ENCODE measurements at places on chromosomes 11 and 22.

GRCh38 chr22:22085702-22086500, 103.3 kb upstream of the TOP3B start:
- DNase-seq = no peak

- no peak for DNase-seq
Observed at GRCh38 chr11:77698896-77699295, 61.3 kb upstream of the CLNS1A start.

GRCh38 chr22:33823552-33823951, 96.7 kb downstream of the LARGE1 start:
- no peak for DNase-seq

DNA sequence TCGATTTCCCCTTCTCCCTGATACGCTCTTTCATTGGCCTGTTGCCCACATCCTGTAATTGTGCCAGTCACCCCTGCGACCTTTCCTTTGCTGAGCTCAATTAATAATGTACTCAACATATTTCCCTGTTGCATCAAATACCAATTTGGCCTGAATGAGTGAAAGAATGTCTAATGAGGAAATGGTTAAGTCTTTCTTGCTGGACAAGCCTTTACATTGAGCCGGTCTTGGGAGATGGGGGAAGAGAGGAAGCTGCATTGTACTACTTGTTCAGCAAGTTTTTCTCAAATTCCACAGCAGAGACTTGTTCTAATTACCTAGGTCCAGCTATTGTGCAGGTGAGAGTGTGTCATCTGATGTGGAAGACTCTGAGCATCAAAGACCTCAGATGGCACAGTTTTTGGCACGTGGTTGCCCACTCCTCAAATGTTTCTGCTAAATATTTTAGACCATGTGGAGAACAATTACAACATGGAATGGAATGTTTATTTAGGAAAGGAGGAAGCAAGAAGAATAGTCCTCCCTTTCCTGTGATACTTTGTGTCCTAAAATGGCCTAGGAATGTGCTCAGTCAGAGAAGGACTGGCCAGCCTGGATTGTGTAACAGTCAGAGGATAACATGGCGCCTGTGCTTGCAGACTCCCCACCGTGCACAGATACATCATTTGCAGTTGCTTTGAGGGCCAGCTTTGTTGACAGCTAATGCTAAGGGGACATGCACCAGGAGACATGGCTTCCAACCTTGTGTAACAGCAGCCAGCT, 129.5 kb upstream of the E2F8 start:
- DNase-seq = no peak

DNA sequence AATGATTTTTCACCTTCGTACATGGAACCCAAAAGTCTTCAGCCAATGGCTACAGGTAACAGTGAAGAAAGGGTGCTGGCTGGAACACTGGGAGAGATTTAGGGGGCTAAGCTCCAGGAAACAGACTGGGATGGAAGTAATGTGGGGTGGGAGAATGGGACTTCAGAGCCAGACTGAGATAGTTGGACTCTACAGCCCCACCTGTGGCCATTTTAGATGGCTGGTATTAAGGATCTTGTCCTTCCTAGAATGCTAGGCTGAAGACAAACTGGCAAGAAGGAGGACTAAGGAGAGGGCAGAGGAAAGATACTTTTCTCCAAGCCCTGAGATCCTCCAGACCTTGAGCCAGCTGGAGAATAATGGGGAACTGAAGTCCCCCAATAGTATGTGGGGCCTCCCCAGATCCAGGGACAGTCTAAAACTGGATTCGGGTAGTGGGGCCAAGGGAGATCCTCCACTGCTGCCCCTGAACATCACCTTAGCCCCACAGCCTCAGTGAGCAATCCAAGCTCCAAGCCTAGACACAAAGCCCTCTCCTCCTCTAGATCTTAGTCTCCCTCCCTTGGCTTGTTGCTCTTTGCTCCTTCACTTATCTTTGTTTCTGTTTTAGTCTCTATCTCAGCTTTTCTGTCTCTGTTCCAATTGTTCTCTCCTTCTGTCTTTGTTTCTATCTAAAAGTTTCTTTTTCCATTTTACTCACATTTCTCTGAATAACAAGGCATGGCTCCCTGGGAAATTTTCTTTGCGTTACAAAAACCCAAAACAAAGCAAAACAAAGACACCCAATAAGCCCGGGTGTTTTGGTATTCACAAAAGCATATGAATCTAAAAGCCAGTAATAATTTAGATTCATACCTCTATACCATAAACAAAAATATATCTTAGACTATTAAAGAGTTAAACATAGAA, 16.2 kb upstream of the RRAS2 start:
- DNase-seq = no peak

- DNase-seq = no peak
Observed at GRCh38 chr22:46749682-46750529, 11.9 kb upstream of the CERK start.

DNA sequence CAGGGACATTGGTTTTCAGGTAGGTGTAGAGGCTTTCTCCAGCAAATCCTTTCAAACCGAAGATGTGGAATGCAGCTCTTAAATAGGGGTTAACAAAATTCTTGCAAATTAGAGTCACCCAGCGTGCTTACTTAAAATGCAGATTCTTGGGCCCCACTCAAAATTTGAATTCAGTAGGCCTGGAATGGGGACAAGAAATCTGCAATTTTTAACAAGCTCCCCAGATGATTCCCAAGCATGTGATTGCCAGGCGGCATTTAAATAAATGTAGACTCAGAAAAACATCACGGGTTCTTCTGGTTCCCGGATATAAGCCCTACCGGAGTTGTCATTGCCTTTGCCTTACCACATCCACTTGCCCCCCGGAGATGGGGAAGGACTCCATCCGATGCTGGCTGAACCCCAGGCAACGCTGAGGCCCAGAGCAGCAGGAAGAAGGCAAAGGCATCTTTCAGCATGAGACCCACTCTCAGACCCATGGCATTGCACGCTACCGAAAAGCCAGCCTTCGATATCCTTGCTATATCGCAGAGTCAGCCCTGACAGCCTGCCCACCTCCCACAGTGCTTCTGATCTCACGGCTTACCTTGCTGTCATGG, 134.2 kb downstream of the DSCAML1 start:
- DNase-seq = no peak

DNA sequence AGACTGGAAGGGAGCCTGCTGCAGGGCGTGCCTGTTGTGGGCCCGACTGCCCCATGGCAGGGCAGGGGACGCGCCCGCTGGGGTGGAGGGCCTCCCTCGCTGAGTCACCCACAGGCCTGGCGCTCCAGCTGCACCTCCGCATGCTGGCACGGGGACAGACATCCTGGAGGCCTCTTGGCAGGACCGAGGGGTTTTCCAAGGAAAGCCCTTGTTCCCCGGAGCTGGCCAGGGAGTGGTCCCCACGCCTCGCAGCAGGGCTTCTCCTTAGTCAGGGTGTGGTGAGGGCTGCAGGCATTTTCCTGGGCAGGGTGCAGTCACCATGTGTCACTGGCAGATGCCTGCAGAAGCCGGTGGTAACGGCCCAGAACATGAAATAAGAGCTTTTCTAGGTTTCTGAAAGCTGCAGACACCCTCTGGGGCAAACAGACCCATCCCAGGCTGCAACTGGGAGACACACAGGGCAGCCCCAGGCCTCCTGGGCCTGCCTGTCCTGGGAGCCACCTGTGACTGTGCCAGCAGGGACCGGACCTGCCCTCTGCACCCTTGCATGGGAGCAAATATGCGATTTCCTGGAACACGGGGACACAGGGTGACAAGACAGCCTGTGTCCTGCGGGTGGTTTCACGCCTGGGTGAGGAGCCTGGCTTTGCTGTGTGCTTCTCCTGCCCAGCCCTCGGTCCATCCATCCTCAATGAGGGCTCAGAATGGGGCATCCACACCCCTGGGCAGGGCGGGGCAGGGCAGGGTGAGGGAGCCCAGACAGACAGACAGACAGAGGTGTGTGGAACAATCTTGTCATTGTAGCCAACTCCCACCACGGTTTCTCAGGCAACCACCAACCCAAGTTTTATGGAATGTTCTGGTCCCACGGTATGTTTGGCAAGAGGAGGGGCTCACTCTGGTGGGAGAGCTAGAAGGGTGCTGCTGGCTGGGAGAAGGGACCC, 43.2 kb upstream of the FADD start:
- no peak for DNase-seq

- no peak for DNase-seq
Observed at GRCh38 chr22:36741204-36741793, 34.6 kb downstream of the IFT27 start.

All from activated CD4-positive, alpha-beta T cell treated with anti-CD3 and anti-CD28 coated beads, Interleukin-2, amount 10 ng/mL, durations not matched to agents 24 days and 14 days (primary cell).